ENCODE measurements at places on chromosomes 13 and 19.
A peak's percentile ranks its signal among the peaks of the same experiment; 100 is the strongest.

DNA sequence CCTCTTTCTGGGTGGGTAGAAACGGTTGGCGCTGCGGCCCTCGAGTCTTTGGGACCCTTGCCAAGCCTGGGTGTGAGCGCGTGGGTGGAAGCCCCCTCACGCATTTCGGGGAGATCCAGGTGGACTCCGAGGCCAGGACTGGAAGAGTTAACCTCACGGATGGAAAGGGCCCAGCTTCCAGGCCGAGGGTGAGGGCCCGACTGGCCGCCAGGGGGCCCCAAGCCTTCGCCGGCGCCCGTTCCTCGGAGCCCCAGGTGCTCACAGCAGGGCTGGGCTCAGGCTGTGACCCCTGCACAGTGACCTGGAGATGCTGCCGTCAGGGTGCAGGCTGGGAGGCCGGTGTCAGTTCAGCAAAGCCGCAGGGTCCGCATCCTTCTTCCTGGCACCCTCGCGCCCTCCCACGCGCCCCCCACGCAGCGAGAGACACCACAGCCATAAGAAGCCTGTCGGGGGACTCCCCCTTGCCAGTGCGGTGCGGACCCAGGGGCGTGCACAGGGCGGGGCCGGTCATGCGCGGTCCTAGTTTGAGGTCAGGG lies 34.2 kb upstream of the TMEM255B start:
- DNase-seq: peak; percentile 63

DNA sequence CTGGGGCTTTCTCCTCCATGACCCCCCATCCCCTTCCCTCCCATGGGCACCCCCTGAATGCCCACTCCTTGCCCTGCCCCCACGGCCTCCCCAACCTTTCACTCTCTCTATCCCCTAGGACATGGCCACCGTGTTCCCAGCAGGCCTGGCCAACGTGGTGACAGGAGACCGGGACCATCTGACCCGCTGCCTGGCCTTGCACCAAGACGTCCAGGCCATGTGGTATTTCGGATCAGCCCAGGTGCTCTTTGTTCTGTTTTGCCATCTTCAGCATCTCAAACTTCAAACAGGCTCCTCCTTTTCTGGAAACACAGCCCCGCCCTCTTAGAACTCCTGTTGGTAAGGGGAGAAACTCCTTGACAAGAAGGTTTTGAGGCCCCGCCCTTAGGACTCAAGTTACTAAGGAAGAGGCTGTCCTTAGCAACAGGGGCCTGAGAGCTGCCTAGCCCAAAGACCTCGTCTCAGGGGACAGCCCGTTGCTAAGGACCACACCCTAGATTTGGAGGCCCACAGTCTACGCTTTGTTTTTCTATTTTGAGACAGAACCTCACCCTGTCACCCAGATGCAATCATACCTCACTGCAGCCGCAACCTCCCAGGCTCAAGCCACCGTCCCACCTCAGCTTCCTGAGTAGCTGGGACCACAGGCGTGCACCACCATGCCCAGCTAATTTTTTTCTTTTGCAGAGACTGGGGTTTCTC lies 5.1 kb upstream of the FLT3LG start:
- DNase-seq: peak; percentile 59

DNA sequence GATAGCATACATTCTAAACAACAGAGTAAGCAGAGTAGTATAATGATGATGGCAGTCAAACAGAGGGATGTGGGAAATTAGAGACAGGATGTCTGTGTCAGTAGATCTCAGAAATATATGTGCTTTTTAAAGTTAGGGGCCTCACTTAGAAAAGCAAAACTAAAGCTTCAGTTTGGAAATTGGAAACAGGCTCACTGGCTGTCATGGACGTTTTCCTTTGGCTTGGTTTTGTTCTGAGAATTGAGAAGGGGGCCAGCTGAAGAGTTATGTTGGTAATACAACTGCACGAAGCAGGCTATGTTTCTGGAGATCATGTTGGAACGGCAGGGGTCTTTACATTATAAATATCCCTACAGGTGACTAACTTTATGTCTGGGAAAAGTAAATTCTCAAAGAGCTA lies 261.3 kb downstream of the LMO7 start:
- no peak for DNase-seq

GRCh38 chr13:30692113-30692512 lies 43.2 kb upstream of the ALOX5AP start:
- no peak for DNase-seq

DNA sequence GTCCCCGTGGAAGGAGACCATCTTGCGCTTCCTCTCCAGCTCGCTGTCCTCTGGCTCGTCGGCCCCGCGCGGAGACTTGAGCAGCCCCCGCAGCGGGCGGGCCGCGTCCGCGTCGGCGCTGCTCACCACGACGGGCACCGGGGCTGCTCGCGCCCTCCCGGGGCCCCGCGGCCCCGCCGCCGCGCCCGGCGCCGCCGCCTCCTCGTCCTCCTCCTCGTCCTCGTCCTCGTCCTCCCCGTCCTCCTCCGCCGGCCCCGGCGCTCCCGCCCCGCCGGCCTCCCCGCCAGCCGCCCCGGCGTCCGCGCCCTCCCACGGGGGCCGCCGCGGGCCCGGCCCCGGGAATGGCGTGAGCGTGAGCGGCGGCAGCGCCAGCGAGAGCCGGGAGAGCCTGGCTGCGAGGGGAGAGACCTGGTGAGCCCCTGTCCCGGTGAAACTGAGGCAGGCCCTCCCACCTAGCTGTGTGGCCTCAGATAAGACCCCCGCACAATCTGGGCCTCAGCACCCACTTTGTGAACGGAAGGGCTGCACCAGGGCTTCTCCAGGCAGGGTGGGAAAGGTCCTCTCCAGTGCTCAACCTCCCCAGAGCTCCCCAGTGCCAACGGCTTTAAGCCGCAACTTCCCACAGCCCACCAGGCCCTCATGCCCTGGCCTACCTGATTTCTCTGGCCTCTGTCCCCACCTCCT lies 17.8 kb downstream of the LMTK3 start:
- DNase-seq: no peak

GRCh38 chr19:2195914-2196313 lies 32.2 kb downstream of the DOT1L start:
- no peak for DNase-seq

GRCh38 chr13:28468023-28468915 lies 26.7 kb downstream of the FLT1 start:
- no peak for DNase-seq

DNA sequence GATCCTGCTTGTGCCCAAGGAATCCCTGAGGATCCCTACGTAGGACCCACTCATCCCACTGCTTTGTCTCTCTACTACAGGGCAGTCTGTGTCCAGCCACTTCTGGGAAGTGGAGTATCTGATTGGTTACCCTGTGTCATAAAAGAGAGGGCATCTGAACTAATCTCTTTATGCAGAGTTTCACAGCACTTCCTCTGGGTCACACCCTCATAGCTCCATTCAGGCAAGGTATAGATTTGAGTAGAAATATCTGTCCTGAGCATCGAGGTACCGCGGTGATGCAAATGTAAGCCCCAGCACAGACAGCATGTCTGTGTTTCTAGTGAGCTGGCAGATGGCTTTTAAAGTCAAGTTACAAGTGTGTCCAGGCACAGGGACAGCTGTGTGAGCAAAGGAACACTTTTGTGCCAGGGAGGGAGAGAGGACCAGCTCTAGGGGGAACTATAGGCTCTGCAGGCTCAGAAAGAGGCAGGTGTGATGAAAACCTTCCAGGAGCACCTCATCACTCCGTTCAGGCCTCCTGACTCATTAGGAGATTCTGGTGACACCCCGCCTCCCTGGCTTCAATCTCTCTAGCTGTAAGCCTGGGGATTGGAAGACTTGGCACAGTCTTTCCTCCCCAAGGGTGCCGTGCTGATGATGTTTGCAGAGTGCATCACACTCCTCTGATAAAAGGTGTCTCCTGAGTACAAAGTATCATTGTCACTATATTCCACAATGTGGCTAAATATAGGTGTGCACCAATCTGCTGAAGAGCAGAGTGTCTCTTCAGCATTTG lies 84.3 kb upstream of the UBL3 start:
- no peak for DNase-seq

DNA sequence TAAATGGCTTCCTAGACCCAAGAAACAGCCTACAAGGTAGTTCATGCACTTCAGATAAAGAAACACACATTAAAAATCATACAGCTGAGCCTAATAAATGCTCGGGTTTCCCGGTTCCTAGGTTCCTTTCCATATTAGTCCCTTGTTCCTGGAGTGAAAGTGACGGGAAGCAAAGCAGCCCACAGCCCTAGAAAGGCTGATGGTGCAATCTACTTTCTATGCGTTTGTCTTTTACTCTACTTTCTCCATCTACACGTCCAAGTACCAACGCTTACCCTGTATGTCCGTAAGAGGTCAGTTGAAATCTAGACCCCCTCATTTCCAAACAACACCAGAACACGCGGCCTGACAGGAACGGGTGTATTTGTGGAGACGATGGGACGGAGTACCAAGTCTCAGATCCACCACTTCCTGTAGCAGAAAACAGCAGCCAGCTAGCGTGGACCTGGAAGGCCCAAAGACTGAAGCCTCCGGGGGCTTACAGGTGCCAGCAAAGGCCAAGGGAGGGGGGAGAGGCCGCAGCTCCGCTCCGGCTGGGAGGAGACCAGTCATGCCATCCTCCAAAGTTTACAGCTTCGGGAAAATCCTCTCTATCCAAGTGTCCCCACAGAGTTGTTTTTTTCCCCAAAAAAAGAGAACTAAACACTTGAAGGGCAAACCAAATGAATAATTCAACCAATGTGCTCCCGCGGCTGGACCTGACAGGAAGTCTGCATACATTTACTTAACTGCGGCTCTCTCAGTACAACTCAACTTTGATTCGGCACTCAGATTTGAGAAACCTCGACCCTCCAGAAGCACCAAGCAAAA lies 34.1 kb downstream of the STK24 start:
- DNase-seq: no peak

GRCh38 chr19:50320596-50320995 lies 8.6 kb downstream of the KCNC3 start:
- no peak for DNase-seq

DNA sequence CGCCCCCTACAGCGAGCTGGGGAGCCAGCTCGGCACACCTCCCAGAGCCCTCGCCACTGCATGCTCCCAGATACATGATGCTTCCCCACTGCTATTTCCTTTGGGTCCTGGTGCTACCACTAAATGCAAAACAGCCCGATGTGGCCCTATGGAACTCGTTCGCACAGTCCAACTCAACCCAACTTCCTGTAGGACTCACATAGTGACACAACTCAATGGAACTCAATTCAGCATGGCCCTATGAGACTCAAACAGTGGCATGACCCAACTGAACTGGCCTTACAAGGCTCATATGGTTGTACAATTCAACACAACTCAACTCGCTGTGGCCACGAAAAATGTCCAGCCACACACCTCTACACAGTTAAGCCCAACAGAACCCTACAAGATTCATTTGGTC lies 3.5 kb downstream of the KCNA7 start:
- no peak for DNase-seq

- no peak for DNase-seq
These were observed 8.1 kb downstream of the ZNF460 start for GRCh38 chr19:57288373-57288772.

DNA sequence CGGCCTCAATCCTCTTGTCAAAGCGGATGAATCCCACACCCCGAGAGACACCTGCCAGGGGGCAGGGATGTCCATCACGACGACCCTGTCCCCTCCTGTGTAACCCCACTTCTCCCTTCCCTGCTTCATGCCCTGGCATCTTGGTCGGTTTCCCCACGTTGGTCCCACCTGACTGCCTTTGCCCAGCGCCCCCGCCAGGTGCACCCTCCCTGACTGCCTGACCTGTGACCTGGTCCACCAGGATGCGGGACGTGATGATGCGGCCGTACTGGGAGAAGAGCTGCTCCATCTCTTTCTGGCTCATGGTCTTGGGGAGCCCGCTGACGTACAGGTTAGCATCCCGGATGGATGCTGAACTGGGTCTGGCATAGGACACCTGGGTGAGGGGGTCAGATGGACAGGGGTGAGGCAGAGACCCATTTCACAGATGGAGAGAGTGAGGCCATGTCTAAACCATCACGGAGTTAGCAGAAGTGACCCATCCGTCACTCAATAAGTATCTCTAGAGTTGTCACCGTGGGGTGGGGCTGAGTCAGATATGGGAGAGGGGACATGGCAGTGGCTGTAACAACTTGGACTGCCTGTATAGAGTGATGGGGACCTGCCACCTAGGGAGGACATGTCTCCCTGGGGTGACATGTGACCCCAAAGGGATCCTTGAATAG lies 22.5 kb downstream of the ELAVL3 start:
- DNase-seq: no peak

- no peak for DNase-seq
These were observed 11.1 kb downstream of the GRAMD1A start for GRCh38 chr19:35011091-35011689.

- no peak for DNase-seq
These were observed 30.9 kb downstream of the LAMP1 start for GRCh38 chr13:113327766-113328471.

DNA sequence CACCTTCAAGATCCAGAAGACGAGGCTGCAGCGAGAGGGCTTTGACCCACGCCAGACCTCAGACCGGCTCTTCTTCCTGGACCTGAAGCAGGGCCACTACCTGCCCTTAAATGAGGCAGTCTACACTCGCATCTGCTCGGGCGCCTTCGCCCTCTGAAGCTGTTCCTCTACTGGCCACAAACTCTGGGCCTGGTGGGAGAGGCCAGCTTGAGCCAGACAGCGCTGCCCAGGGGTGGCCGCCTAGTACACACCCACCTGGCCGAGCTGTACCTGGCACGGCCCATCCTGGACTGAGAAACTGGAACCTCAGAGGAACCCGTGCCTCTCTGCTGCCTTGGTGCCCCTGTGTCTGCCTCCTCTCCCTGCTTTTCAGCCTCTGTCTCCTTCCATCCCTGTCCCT lies 7.0 kb upstream of the PGLS start:
- no peak for DNase-seq

DNA sequence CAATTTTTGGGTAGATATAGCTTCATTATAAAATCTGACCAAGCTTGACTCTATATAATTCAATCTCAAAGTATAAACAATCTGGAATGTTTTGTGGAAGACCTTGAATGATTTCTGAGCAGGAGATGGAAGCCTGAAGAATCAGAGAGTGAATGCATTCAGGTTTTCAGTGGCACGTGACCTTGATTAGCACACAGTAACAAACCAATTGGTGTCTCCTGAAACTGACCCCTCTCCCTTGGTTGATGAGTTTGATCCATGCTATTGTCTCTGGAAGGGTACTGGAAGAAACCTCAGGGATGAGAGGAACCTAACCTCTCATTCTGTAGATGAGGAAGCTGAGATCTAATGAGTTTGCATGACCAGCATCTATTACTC lies 39.6 kb downstream of the PCDH8 start:
- no peak for DNase-seq
